Stimulated activated CD4-positive, alpha-beta T cell treated with anti-CD3 and anti-CD28 coated beads, Interleukin-12 subunit alpha, Interleukin-12 subunit beta, amount 100 ng/mL, for 24 hours (primary cell): ENCODE measurements at places on chromosomes 3 and 15.

DNA sequence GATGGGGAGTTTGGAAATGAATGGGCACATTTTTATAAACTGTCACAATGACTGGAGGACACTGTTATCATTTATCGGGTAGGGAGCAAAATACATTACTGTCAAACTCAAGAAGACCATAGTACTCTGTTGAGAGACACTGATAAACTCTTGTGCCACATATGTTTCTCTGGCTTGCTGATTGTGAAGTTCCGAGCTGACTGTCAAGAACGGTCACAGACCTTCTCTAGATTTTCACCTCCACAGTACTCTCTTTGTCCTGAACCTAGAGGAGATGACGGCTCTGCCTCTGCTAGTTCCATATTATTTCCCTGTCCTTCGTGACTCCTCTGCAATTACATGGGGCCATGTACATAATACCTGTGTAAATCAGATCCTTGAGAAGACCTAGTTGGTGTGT lies 451.9 kb downstream of the LPP start:
- DNase-seq = no peak

GRCh38 chr3:61522060-61522459 lies 39.3 kb upstream of the PTPRG start:
- DNase-seq = no peak

GRCh38 chr3:60440869-60441268 lies 810.4 kb downstream of the FHIT start:
- no peak for DNase-seq

- no peak for DNase-seq
Observed at GRCh38 chr15:70060214-70060992, 37.3 kb downstream of the TLE3 start.

DNA sequence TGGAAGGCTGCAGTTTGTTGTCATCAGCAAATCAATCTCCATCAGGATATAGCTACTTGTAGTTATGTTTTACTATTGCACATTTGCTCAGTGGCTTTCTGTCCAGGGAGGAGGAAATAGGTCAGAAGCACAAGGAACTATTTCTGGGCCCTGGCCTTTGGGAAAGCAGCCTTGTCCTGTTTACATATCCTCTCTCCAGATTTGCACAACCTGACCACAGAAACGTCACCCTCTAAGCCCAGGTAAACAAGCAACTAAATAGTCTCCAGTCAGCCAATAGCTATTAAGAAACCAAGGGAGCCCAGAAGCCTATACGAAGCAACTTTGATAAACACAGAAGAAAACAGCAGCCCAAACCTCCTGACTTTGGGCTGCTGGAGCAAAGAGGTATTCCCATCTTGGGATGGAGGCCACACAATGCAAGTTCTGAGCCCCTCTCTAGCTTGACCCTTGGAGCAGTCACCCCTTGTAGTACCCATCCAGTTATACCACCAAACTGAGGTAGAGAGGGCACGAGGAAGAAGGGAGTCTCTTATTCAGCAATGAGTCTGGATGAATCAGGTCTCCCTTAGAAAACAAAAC lies 2.3 kb upstream of the FEM1B start:
- DNase-seq = no peak

DNA sequence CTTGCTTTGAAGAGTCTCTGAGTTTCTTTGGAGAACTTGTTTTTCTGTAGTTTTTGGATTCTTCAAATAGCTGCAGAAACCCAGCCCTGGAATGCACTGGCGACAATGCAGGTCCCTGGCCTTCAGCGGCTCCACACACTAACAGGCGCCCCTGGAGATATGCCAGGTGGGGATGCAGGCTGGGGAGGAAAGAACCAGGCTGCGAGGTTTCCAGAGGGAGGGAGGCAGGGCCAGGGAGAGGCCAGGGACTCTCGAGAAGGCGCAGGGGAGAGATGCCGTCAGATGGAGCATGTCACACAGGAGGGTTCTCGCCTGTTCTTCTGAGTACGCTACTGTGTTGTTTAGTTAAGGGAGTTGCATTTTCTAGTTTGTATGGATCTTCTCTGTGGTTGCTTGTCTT lies 283.1 kb downstream of the GABRG3 start:
- no peak for DNase-seq
